Left kidney (tissue), 8 donors: ENCODE measurements at places on chromosomes 7 and 10. TPM values are rescaled to one million over a fixed set of nuclear protein-coding genes. Genes with fewer than 3 reads are reported as not detected.

The FAM107B gene
- polyA plus RNA-seq: 105 TPM

The LGI1 gene
- 7.0 TPM for polyA plus RNA-seq

The TEX47 gene
- not detected for polyA plus RNA-seq

The VPS37D gene
- 9.4 TPM for polyA plus RNA-seq

The BTBD16 gene
- polyA plus RNA-seq: 1.4 TPM

The SHLD2 gene
- polyA plus RNA-seq: 52.6 TPM

The STOX1 gene
- polyA plus RNA-seq: 9.1 TPM

The LRCH4 gene
- polyA plus RNA-seq: 37.7 TPM

The NPY4R gene
- polyA plus RNA-seq: not detected

The LRIT1 gene
- polyA plus RNA-seq: not detected

The CDHR1 gene
- 1.0 TPM for polyA plus RNA-seq

The SRRM3 gene
- polyA plus RNA-seq: 2.1 TPM

The CALML3 gene
- not detected for polyA plus RNA-seq

The DPYSL4 gene
- 16.3 TPM for polyA plus RNA-seq

The ITPRID1 gene
- not detected for polyA plus RNA-seq

The PKD2L1 gene
- polyA plus RNA-seq: 0.38 TPM

The PCDH15 gene
- 11.9 TPM for polyA plus RNA-seq

The C10orf105 gene
- 0.18 TPM for polyA plus RNA-seq

The FXYD4 gene
- not detected for polyA plus RNA-seq

The ENTPD1 gene
- polyA plus RNA-seq: 23.1 TPM

The OR2A12 gene
- polyA plus RNA-seq: 0.05 TPM

The CAMK2B gene
- 1.7 TPM for polyA plus RNA-seq

The RAB18 gene
- polyA plus RNA-seq: 117 TPM

The TUBB8 gene
- polyA plus RNA-seq: 1.1 TPM

The TMEM26 gene
- 9.0 TPM for polyA plus RNA-seq

The MTG1 gene
- polyA plus RNA-seq: 75.2 TPM

The GOLGA7B gene
- polyA plus RNA-seq: 1.2 TPM

The PTN gene
- 176 TPM for polyA plus RNA-seq

The C7orf25 gene
- polyA plus RNA-seq: 9.5 TPM

The FAM25A gene
- polyA plus RNA-seq: not detected

The HECW1 gene
- polyA plus RNA-seq: 9.4 TPM

The TRIM4 gene
- 37.0 TPM for polyA plus RNA-seq

The PTPRZ1 gene
- 3.5 TPM for polyA plus RNA-seq

The SPAM1 gene
- polyA plus RNA-seq: 0.10 TPM

The FBXL13 gene
- 4.3 TPM for polyA plus RNA-seq

The FAM180A gene
- not detected for polyA plus RNA-seq

The GNGT1 gene
- not detected for polyA plus RNA-seq

The CYP2C19 gene
- polyA plus RNA-seq: 0.12 TPM

The AZGP1 gene
- 51.8 TPM for polyA plus RNA-seq

The GIMAP2 gene
- polyA plus RNA-seq: 7.2 TPM

The PRLHR gene
- polyA plus RNA-seq: not detected

The GIMAP6 gene
- polyA plus RNA-seq: 13.8 TPM

The STK31 gene
- 1.0 TPM for polyA plus RNA-seq

The EFCAB10 gene
- polyA plus RNA-seq: 2.2 TPM

The GIMAP1 gene
- 2.4 TPM for polyA plus RNA-seq

The PNLIPRP2 gene
- polyA plus RNA-seq: not detected

The HOXA1 gene
- 3.4 TPM for polyA plus RNA-seq

The COL17A1 gene
- polyA plus RNA-seq: 0.63 TPM
